Stimulated activated CD8-positive, alpha-beta memory T cell treated with anti-CD3 and anti-CD28 coated beads, Interleukin-4, amount 100 ng/mL, for 1 hour (primary cell): ENCODE measurements at places on chromosomes 4 and X.

DNA sequence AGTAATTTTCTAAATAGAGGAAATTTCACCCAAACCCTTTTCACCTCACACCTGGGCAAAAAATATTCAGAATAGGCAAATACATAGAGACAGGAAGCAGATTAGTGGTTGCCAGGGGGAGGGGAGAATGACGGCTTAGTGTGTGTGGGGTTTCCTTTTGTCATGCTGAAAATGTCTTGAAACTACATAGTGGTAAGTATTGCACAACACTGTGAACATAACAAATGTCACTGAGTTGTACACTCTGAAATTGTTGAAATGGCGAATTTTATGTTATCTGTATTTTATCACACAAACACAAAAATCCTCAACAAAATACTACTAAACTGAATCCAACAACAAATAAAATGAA, 60.7 kb upstream of the PLAC1 start:
- DNase-seq = no peak

DNA sequence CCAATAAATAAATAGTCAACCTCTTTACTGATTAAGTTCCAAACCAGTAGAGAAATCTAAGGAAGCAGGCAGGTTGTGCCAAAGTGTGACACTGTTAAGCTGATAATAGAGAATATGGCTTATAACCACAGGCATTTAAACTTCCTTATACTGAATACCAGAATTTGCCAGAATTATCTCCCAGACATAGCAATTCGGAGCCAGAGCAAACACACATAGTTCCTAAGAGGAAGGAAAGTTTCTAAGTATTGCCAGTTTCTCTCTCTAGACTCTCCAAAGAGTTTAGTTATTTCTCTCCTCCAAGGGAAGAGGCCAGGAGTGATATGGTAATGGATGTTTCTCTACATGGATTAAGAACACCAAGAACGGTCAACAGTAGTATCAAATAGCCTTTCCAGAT, 191.7 kb upstream of the CPEB2 start:
- no peak for DNase-seq

- no peak for DNase-seq
Measured at GRCh38 chr4:86757468-86757867, 91.7 kb downstream of the SLC10A6 start.

GRCh38 chrX:13022926-13023325, 21.5 kb downstream of the FAM9C start:
- no peak for DNase-seq

GRCh38 chrX:144798972-144799371, 448.3 kb upstream of the SPANXN1 start:
- no peak for DNase-seq

DNA sequence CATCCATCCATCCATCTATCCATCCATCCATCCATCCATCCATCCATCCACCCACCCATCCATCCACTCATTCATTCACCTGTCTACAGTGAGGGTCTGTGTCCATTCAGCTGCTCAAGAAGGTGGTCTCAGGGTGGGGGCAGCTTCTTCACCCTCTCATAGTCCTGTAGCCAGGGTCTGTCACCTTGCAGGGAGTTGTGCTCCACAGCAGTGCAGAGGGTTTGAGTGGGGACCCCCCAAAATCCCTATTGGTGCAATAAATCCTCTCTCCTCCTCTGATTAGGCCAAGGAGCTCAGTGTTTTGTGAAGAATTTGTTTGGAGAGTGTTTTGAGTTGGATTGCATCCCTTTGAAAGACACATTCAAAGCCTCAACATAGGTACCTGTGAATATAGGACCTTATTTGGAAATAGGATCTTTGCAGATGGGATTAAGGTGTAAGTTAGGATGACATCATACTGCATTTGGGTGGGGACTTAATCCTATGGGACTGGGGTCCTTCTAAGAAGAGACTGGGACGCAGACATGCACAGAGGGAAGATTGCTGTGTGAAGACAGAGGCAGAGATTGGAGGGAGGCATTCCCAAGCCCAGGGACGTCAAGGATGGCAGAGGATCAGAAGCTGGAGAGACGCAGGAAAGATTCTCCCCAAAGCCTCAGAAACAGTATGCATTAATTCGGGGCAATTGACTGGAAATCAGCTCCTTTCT, 12.0 kb downstream of the P2RY8 start:
- no peak for DNase-seq

GRCh38 chr4:174627473-174627872, 105.2 kb upstream of the HPGD start:
- no peak for DNase-seq
